CD4-positive, alpha-beta T cell (primary cell): ENCODE measurements at places on chromosomes 6 and 20.
A peak's percentile ranks its signal among the peaks of the same experiment; 100 is the strongest.

- no peak for DNase-seq
These were observed 76.7 kb downstream of the RNF182 start for GRCh38 chr6:14001329-14002012.

DNA sequence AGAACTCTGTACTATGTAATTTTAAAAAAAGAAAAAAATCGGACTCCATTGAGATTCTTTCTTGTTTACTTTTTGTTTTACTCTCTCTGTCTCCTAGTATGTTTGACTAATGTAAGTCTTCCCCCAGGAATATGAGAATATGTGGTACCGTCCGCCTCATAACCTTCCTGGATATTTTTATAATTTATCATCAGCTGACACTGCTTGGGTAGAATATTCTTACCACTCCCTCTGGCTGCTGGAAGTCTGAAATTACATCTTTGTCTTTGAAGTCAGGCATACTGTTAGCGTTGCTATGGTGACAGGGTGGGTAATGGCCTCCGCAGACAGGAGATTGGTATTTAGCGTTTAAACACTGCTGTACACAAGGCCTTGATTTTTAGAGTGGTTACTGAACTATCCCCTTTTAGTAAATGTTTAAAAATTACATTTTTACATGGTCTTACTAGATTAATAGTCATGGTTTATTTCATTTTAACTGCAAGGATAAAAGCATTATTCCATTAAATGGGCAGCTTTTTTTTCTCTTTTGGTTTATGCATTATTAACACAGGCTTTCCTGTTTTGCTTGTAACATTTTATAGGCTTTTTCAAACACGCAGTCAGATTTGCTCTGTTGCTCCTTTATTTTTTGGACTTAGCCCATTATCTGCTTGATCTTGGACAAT is 176.4 kb downstream of the ARID1B start:
- DNase-seq: peak; percentile 71

- DNase-seq: no peak
These were observed 71.4 kb upstream of the MLN start for GRCh38 chr6:33875141-33875581.

- no peak for DNase-seq
These were observed 30.5 kb upstream of the AKAP12 start for GRCh38 chr6:151209071-151209831.

DNA sequence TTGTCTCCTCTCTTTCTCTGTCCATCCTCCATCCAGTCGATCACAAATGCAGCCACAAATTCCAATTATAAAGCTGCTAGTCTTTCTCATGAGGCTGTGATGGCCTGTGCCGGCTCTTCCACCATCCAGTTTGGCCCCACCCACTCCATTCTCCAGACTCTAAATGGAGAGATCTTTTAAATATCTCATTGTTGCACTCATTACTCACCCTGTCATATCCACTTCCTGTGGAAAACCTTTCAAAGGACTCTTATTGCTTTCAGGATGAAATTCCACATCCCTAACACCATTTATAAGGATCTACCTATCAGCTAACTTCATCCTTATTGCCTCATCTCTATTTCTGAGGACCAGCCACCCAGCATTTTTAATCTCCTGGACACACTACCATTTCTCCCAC is 70.6 kb downstream of the NRN1 start:
- DNase-seq: no peak

GRCh38 chr6:37103169-37104039 is 66.5 kb upstream of the PIM1 start:
- DNase-seq: no peak

DNA sequence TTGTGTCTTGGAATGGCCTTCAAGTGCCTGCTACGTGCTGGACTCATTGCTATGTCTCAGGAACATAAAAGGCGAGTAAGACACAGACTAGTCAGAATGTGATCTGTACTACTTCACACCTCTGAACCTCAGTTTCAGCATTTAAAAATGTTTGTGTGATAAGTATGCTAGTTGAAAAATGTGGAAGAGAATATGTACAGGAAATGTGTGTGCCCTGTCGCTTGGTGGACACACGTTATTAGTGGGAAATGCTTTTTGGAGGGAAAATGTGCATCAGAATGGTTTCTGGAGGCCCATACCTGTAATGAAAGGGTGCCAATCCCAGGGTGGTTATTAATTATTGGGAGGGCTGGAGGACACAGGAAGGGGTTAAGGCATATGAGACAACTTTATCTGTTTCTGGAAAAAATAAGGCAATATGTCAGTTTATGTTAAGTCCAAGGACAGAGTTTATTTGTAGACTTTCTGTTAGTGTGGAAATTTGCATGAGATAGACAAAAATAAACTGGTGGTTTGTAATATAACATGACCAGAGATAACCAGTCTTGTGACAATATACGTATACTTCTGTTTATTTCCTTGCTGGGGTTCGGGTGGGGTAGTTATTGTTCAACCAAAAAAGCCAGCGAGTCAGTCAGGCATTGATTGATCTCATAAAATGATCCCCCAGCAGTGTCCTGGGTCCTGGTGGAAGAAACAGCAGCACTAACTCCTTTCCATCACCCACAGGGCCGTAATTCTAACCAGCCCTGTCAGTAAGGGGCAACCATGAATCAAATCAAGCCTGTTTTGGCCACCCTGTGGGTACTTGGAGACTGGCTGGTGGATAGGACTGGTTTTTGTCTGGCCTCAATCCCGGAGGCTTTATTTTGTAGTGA is 117.9 kb downstream of the JARID2 start:
- DNase-seq: no peak

DNA sequence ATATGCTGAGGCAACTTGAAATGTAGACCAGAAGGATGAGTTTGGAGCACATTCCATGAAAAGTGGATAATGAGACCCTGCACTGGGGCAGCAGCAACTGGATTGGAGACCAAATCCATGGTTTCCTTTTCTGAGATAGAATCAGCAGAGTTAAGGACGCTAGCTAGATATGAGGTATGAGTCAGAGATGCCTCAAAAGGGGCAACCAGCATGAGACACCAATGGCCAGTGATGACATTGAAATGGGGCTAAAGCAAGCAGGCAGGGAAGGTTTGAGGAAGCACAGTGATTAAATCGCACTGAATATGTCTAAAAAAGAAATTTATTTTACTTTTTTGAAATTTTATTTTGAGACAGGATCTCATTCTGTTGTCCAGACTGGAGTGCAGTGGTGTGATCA is 802.4 kb downstream of the TFAP2A start:
- no peak for DNase-seq

- no peak for DNase-seq
These were observed 57.5 kb downstream of the ILRUN start for GRCh38 chr6:34638834-34639736.

DNA sequence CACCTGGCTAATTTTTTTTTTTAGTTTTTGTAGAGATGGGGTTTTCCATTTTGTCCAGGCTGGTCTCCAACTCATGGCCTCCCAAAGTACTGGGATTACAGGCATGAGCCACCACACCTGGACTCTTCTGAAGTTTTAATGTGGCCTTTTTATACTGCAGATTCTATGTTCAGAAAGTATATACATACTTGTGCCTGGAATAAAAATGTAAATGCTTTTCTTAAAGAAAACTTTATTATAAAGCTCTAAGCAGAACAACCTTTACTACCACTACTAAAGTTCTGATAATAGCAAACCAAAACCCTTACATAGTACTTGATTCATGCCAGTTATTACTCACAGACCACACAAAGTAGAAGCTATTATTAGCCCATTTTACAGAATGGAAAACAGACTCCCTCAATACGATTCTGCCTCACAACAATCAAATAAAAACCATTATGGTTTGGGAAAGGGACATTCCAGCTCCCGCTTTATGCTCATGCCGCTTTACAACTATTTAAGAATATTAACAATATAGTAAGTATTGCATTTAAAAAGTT is 5.3 kb downstream of the PHIP start:
- DNase-seq: no peak

- no peak for DNase-seq
These were observed 7.6 kb upstream of the BTN3A3 start for GRCh38 chr6:26432627-26433201.

DNA sequence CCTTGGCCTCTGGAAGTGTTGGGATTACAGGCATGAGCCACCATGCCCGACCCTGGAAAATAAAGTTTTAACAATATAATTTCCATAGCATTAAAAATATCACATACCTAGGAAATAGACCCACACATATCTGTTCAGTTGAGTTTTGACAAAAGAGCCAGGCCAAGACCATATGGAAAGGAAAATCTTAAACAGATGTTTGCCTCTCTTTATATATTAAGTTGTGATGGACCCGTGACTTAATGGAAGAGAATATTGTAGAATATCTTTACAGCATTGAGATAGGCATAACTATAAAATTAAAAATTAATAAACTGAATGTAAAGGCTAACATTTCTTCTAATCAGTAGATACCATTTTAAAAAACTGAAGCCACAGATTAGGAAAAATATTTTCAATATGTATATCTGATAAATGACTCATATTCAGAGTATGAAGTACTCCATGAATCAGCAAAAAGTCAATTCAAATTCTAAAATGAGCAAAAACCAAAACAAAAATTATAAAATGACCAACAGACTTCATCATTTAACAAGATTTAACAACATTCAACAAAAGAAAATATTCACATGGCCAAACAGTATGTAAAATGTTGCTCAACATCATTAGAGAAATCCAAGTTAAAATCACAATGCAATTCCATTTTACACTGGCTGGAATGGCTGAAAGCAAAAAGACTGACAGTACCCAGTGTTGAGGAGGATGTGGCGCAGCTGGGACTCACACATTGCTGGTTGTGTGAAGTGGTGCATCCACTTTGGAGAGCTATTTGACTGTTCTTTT is 43.3 kb downstream of the GTF2H5 start:
- DNase-seq: no peak

DNA sequence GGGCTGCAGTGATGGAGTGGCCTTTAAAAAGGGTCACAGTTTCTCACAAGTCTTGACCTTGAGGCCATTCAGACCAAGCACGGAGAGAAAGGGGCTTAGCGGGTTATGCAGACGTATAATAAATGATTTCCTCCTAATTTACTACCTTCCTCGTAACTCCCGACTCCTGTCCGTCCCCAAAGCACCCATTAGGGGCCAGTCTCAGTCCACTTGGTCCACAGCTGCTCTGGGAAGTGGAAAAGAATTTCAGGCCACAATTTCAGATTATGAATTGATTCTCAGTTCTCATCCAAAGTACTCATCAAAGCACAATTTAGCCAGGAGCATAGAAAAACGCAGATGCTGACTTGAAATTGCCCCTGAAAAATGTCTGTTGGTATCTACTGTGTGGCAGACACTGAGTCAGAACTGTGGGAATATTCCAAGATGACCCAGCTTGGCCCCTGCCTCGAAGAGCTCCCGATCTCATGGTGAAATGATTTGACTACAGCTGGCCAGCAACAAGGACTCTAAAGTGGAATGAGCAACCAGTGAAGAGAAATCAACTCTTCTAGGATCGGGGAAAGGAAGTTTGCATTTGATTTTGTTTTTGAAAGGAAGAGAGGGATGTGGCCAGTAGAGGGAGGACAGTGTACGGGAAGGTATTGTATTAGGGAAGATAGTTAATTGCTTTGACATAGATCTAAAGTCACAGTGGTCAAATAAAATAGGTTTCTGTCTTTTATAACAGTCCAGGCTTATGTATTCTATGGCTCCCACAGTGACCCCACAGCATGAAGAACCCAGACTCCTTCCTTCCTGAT is 15.2 kb upstream of the STK35 start:
- no peak for DNase-seq

DNA sequence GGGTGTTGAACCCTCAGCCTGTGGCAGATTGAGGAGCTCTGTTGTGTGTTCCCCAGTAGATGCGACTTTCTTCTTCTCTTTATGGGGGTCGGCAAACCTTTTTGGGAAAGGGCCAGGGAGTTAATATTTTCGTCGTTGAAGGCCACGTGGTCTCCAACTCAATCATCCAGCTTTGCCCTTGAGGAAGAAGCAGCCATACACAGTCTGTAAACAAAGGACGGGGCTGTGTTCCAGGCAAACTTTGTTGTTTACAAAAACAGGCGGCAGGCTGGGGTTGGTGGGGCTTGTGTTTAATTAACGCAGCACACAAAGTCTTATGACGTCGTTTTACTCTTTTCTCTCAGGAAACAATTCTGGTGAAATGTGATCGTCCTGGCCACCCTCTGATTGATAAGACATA is 20.2 kb downstream of the KIF25 start:
- no peak for DNase-seq

GRCh38 chr6:169362501-169363121 is 109.0 kb upstream of the THBS2 start:
- DNase-seq: no peak

DNA sequence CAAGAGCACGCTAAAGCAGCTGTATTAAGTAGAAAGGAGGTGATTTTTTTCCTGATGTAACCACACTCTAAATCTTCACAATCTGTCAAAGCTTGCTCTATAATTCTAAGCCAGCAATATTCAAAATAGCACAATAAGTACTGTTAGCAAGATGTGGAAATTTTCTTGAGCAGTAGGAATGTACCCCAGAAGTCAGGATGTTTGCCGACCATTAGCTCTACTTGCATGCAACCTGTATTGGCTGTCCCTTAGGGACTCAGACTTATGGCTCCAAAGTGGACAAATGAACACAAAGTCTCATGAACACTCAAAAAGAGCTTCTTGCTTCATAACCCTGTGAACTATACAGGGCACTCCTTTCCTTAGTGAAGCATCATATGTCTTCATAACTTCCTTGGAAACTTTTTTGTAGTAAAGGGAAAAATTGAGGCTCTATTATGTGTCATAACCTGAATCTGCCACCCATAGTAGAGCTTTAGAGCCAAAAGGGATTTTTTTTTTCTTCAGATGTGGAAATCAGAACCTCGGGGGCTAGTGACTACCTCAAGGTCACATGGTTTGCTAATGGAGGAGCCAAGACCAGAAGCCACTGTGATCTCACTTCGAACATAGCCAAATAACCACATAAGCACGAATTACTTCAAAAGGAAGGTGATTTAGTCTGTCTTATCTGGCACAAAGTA is 54.5 kb downstream of the ADGRG6 start:
- DNase-seq: no peak

GRCh38 chr20:373171-373890 is 7.2 kb upstream of the TRIB3 start:
- DNase-seq: no peak

DNA sequence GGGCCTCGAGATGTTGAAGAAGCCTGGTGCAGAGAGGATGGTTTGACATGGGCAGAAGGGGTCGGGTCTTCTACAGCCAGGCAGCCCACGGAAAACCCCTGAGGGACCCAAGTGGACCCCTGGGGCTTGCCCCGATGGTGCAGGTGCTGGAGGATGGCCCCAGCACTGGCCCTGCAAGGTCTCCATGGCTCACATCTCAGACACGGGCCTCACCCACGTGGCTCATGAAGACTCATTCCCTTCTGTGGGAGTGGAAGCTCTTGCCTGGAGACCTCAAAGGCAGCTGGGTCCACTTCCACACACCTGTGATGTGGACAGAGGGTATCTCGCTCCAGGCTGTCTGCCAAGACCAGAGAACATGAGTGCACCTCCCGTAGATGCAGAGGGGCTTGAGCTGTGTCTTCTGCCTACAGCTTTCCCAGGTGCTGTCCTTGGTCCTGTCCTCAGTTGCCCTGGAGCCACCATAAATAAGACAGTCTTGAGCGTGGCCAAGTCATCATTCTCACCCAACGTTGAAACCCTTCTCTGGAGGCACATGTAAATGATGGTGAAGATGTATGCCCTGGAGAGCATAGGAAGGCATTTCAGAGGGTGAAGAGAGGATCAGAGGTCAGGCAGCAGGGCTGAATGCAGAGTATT is 108.0 kb downstream of the SYNDIG1 start:
- no peak for DNase-seq

GRCh38 chr6:150725795-150726194 is 126.1 kb downstream of the PLEKHG1 start:
- DNase-seq: no peak
